ENCODE measurements at places on chromosomes 6 and 20. TPM values are rescaled to one million over a fixed set of nuclear protein-coding genes. Genes with fewer than 3 reads are reported as not detected.
A peak's percentile ranks its signal among the peaks of the same experiment; 100 is the strongest.

GRCh38 chr6:4636881-4637224 lies 139.4 kb upstream of the CDYL start:
- no peaks in the 10 kb centered on the region for H3K27me3 ChIP-seq
- H3K36me3 ChIP-seq = no peaks in the 10 kb centered on the region
- H3K27ac ChIP-seq = no peak overlapping the region
- DNase-seq = no peak
- H3K4me1 ChIP-seq = peaks cover 7% of the 10 kb centered on the region

ENPP4 gene
- 6.1 TPM for total RNA-seq

LST1 gene
- 1.7 TPM for total RNA-seq

DNA sequence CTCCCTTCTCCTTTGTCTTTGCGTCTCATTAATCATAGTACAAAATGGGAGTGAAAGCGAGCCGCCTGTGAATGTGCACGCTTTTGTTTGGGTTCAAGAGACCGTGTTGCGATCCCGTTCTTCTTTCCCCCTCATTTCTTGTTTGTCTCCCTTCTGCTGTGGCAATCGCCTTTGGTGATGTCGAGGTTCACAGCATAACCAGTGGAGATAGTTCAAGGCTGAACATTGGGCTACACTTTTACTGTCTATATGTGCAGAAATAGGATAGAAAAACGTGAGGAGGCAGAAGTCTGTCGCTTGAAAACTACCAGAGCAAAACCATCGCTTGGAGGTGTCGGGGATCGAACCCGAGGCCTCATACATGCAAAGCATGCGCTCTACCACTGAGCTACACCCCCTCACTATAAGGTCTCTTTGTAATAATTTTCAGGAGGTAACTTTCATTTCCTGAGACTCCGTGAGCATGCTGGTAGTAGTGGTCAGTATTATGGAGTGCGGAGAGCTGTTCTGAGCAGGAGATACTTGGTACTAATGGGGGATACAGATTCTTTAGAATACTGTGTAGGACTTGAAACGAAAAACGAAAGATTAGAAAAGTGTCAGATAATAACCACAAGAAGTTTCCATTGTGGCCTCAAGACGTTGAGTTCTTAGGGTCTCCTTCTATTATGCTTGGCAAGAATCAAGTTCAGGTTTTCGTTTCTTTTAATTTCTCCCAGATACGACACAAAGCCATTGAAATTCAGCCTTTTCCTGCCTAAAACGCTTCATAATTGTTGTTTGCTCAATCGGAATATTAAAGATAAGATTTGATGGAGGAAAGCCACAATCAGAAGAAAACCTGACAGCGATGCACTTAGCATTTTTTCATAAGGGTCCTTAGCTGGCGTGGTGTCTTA lies 106.6 kb downstream of the TRIM27 start:
- peak; percentile 22 for DNase-seq
- peak overlapping the region; percentile 38 for H3K4me3 ChIP-seq
- no peak overlapping the region for H3K27ac ChIP-seq
- peaks cover 32% of the 10 kb centered on the region for H3K4me1 ChIP-seq

AVP gene
- not detected for total RNA-seq

SPEF1 gene
- total RNA-seq = 0.23 TPM

RSPO4 gene
- 0.95 TPM for total RNA-seq

DNA sequence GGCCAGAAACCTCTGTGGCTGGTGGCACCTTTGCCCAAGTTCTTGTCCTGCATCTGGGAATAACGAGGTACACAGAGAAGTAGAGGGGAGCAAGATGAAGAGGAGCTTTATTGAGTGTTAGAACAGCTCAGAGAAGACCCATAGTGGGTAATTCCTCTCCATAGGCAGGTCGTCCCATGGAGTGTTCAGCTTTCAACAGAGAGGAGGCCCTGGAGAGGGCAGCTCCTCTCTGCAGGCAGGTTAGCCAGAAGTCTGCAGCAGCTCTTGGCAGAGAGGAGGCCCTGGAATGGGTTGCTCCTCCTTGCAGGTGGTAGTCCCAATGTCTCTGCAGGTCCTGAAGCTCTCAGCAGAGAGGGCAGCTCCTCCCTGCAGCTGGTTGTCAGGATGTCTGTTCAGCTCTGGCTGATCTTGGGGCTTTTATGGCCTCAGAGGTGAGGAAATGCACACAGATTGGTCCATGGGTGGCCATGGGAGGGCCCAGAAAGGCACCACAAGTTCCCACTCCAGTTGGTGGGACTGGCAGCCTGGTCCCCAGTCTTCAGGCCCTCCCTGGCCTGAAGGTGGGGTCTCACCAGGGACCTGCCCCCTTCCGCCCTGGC lies 89.0 kb downstream of the IPCEF1 start:
- DNase-seq = no peak
- H3K27ac ChIP-seq = peak overlapping the region; percentile 24

- no peaks in the 10 kb centered on the region for H3K4me1 ChIP-seq
- DNase-seq = no peak
- H3K27ac ChIP-seq = no peak overlapping the region
- no peaks in the 10 kb centered on the region for H3K27me3 ChIP-seq
These were observed 290.9 kb upstream of the RNF217 start for GRCh38 chr6:124671324-124671723.
